ENCODE measurements at places on chromosomes 2 and 18.

DNA sequence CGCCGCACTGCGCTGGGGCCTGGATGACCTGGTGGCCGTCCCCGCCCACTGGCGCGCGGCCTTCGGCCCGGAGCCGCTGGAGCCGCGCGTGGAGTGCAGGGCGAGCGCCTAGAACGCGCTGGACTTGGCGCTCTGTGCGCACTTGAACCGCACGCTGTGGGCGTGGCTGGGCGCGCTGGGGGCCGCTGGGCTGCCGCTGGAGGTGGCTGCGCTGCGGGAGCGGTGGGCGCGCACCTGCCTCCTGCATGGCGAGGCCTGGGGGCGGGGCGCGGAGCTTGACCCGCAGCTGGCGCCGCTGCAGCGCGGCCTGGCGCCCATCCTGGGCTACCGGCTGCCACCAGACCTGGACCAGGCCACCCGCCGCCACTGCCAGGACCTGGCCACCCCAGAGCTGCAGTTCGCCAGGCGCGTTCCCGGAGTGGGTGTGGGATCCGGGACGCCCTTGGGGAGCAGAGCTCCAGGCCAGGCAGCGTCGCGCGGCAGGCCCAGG, 9.9 kb downstream of the AQP12B start:
- DNase-seq, result no peak

- DNase-seq, result no peak
Measured at GRCh38 chr2:239929504-239929903, 95.6 kb downstream of the NDUFA10 start.

DNA sequence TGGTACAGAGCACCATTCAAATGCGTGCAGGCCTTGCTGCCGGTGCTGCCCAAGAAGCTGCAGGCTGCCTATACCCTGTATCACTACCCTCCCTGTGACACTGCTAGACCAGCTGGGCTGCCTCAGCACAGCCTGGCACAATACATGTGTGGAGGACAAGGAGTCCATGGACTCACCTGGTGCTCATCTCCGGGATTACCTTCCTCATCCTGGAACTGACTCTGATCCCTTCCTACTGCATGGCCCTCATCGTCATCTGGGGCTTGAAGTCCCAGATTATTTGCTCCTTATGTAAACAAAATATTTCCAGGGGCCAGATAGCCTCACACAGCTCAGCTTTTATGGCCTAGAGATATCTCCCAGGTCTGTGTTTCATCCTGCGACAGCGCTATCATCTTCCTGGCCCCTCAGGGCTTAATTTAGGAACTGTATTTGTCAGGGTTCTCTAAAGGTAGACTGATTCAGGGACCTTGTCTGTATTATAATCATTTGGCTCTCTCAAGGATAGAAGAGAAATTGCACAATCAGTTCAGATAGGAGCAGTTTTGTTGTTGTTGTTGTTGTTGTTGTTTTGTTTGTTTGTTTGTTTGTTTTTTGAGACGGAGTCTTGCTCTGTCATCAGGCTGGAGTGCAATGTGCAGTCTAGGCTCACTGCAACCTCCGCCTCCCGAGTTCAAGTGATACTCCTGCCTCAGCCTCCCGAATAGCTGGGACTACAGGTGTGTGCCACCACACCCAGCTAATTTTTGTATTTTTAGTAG, 42.9 kb downstream of the WDR75 start:
- no peak for DNase-seq

GRCh38 chr2:76281156-76281841, 570.6 kb upstream of the GCFC2 start:
- no peak for DNase-seq

DNA sequence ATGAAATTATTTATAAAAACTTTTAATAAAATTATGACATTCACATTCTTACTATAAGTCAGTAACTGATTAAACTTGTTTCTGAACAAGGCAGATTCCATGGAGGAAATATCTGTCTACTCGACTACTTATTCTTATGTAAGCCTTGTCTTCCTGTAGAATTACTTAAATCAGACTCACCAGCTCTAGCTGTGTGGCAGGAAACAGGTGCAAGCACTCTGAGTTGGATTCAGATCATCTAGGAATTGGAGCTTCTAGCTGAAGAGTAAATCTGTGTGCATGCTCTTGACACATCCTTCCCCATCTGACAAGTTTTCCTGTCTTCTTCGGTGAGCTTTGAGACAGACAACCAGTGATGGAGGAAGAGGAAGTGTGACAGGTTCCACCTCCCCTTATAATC, 284.7 kb downstream of the TRIB2 start:
- DNase-seq, result no peak

DNA sequence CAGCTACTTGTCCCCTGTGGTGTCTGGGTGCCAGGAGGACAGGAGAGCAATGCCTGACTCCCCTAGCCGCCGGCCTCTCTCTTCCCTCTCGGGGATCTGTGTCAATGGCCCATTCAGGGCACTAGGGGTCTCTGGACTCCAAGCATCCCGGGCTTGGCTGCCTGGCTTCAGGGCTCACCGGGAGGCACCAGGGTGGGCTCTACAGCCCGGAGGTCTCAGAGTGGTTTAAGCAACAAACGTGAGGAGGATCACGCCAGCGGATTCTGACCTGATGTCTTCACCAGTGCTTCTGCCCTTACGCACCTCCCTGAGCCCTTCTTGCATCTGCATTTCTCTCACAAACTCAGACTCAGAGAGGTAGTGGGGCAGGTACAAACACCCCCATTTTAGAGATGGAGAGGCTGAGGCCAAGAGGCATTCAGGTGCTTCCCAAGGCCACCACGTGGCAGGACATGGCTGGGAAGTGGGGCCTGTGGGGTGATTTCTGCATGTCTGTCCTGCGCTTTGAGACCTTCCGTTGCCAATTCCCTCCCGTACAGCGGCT, 243.0 kb downstream of the CELF4 start:
- DNase-seq, result no peak
